ENCODE measurements at places on chromosomes 12 and 14.

GRCh38 chr12:106197906-106198623 lies 49.8 kb downstream of the CKAP4 start:
- DNase-seq = no peak

DNA sequence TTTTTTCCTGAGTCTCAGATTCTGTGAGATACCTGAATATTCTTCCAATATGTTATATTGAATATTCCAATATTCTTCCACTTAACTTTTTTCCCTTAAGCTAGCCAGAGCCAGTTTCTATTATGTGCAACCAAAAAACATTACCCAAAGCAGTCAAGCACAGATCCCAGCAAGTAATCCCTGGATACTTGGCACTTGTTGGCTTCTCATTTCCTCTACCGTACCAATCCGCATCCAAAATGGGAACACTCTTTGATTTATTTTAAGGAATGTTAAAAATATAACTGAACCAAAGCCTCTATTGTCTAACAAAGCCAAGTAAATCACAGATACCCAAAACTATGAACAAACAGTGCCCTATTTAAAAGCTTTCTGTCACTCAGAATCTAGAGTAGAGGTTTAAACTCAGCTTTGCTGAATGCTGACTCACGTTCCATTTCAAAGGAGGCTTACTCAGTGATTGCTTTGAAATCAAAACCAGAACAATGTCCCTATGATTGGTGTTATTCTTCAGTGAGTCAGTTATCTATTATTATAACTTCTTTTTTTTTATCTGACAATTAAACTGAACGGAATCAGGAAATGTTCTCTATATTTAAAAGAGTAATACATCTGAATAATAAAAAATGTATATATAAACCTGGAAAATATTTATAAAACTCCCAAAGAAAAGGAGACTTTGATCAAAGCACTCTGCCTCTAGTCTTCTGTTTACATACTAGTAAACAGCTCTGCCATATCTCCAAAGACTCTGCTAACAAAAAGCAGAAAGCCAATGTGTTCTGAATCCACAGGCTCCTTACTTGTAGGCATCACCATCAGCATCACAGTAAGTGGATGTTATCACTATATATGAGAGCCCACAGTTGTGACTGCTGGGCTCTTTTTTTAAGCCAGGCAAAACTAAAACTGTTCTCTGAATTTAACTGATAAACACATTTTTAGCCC lies 360.8 kb downstream of the CCDC91 start:
- DNase-seq = no peak

- peak; percentile 34 for DNase-seq
Measured at GRCh38 chr12:12561371-12562015, 1.2 kb downstream of the DUSP16 start.

GRCh38 chr12:62653740-62654139 lies 187.1 kb downstream of the MON2 start:
- no peak for DNase-seq

DNA sequence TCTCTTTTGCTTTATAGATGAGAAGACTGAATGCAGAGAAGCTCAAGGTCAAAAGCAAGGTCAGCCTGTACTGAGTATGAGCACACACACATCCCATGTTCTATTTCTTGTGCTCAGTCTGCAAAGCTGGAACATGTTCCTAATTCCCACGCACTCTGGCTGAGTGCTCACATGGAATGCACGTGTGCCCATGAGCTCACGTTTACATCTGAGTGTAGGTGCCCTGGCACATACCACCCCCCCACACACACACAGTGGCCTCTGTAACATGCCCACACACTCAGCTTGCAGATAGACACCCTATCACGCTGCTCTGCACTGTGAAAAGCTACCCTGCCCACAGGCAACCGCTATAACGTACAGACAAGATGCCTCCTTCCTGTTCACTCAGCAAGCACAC lies 700.1 kb downstream of the MED13L start:
- no peak for DNase-seq

GRCh38 chr12:6161124-6161882 lies 36.8 kb upstream of the VWF start:
- no peak for DNase-seq

- no peak for DNase-seq
Measured at GRCh38 chr14:68961781-68962584, 17.1 kb downstream of the ACTN1 start.

- DNase-seq = no peak
Measured at GRCh38 chr14:91575469-91576208, 65.5 kb upstream of the PPP4R3A start.

- no peak for DNase-seq
Measured at GRCh38 chr12:84075991-84076390, 836.6 kb downstream of the SLC6A15 start.

GRCh38 chr14:78697341-78697740 lies 527.2 kb downstream of the NRXN3 start:
- no peak for DNase-seq

GRCh38 chr14:102508774-102509745 lies 516 bp downstream of the ANKRD9 start:
- peak; percentile 28 for DNase-seq

DNA sequence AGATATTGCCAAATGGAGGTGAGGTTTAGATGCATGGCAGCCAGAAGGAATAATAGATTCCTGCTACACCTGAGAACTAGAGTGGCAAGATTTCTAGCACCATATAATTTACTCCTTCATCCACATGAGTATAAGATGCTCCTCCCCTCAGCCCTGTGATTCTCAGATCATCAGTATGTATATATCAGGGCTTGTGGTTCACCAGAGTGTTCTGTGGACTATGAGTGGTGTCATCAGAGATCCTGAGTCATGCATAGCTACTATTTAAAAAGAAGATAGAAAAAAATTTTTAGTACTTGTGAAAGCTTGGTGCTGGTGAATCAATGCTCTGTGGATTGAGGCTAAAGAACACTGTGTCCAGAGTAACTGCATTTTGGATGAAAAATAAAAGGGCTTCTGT lies 285.9 kb downstream of the BMP4 start:
- no peak for DNase-seq

GRCh38 chr14:75851574-75851866 lies 130.3 kb downstream of the TGFB3 start:
- no peak for DNase-seq

DNA sequence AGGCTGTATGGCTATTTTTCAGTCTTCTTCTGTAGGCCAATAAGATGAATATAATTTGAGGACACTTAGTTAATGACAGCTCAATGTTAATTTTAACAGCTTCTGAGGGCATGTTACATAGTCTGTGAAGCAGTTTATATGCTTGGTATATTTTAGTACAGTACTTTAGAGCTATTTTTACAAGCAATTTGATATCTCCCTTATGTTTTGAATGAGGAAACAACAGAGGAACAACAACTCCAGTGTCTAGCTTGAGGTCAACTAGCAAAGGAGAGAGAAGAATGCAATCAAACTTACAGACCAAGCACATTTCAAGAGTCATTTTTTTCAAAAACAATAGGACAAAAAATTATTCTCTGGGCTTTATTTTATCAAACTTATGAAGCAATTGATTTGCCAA lies 469.1 kb upstream of the DCN start:
- no peak for DNase-seq

GRCh38 chr14:37090026-37090425 lies 82.4 kb downstream of the SLC25A21 start:
- no peak for DNase-seq

DNA sequence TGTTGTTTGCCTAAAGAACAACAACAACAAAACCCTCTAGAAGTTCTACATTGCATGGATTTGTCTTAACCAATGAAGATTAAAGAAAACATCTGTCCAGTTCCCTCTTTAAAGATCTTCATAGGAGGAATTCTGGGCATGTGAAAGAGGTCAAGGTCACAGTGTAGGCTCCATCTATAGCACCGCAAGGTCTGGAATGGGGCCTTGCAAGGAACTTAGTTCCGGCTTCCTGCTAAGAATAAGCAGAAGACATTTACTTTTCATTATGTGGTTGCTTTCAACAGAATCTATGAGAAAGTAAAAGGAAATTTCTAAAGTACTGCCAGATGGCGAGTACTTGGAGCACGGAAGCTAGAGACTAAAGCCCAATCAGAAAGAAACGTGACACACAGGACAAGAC lies 57.2 kb upstream of the GNPNAT1 start:
- no peak for DNase-seq

DNA sequence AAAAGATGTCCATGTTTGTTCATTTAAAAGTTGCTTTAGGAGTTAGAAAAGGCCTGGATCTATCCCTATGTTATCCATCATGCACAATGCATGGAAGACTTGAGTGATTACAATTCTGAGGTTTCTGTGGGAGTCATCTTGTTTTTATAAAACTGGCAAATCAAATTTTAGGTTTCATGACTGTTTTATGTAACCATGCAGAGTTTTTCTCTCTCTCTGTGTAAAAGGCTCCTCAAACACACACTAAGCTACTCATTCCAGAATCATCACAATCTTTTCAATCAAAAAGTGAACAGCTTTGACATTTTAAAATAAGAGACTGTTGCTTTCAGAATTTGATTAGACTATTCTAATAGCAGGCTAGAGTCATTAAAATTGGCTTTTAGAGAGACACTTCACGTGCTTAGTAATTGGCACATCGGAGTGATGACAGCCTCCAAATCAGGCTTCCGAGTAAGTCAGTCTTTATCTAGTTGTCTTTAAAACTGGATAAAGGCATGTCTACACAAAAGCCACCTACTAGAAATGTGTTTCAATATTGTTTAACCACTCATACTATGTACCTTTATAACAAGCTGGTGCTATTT lies 31.9 kb downstream of the PRICKLE1 start:
- no peak for DNase-seq

GRCh38 chr14:85316701-85317410 lies 213.1 kb upstream of the FLRT2 start:
- no peak for DNase-seq

GRCh38 chr14:60647837-60648248 lies 1.4 kb downstream of the SIX1 start:
- DNase-seq = no peak

DNA sequence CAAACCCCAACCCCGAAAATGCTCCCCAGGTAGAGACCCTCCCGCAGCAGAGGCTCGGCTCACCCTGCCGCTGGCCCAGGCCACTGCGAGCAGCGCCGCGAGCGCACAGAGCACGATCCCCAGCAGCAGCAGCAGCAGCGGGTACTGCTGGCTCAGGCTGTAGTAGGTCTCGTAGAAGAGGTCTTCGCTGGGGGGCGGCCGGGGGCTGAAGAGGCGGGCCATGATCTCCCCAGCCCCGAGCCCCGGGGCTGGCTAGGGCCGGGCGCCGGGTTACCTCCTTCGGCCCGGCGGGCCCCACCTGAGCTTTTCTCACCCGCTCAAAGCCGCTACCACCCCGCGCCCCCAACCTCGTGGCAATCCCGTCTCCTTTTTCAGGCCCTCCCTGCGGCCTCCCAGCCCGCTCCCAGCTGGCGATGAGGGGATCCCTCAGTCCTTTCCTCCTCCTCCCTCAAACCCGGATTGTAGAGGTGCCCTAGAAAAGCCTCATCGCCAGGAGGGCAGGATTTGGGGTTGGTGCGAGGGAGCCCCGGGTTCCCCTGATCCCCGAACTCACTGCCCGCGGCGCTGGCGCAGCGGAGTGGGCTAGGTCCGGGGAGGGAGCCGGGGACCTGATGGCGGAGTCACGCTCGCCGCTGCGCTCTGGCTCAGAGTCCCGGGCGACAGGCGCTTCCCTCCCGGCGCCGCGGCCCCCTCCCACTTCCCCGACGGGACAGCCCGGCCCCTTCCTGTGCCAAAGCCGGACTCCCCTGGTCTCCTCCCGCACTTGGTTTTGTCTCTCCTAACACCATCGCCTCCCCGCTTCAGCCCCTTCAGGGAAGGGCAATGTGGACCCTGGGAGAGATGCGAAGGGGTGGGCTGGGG lies at the start of gene ADCY4:
Gene ADCY4, minus strand, starts transcription at position 641 of the 861 bp plus-strand sequence. Its CDS starts 419 bp downstream, at position 222.
- no peak for DNase-seq

- DNase-seq = no peak
Measured at GRCh38 chr12:96503976-96504375, 14.6 kb downstream of the CFAP54 start.

GRCh38 chr12:92136965-92137721 lies 8.5 kb downstream of the BTG1 start:
- no peak for DNase-seq

GRCh38 chr12:11823043-11823442 lies 173.6 kb downstream of the ETV6 start:
- no peak for DNase-seq

DNA sequence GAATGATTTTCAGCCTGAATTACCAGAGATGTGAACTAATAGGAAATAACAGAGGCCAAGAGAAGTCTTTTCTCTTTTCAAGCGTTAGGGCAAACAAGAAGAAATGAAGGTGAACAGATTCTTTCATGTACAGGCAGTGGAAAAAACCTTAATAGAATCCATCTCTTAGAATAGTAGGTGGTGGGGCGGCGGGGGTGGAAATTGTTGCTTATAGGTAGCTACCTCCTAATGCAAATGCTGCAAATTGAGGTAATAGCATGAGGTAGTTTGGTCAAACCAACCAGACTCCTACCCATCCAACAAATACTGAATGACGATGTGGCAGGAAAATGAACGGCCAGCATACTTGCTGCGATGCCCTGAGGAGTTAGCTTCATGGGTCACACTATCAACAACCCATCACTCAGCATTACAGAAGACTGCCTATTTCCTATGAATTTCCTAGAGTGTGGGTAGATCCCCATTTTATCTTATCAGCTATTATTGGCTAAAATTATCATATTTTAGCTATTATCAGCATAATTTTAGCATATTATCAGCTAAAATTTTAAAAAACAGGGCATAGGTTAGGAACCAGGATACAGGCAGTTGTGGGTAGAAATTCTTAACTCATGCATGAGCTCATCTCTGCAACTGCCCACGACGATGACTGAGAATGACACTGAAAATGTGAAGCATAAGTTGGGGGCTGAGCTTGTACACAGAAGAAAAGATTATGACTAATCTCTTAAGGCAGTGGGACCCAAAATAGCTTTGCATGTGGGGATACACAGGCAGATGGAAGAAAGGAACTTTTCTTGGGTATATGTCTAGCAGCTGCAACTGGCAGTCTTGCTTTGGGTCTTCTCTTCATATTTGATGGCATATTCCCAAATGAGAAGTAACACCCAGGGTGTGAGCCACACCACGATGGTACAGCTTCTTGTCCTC lies 68.7 kb downstream of the NIN start:
- peak; percentile 29 for DNase-seq

DNA sequence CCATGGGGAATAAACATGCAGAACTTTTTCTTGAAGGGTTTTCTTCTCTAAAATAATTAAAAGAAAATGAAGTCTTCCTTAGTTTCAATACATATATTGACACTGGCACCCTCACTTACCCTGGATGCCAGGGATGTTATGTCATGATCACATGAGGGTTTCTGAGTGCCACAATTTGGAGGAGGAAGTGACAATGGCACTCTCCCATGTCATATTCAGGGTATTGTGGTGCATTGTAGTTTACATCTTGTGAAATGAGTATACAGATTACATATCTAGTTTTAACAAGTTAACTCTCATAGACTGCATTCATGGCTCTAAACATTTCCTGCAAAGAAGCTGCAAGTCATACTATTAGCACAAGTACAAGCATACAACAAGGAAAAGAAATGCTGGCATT lies 37.7 kb downstream of the CCDC177 start:
- no peak for DNase-seq

- no peak for DNase-seq
Measured at GRCh38 chr12:88207921-88208620, 66.0 kb downstream of the TMTC3 start.

- no peak for DNase-seq
Measured at GRCh38 chr12:109479761-109480160, 2.3 kb downstream of the UBE3B start.

- DNase-seq = no peak
Measured at GRCh38 chr14:100234511-100234910, 4.4 kb upstream of the YY1 start.

Data from stimulated activated CD4-positive, alpha-beta T cell treated with anti-CD3 and anti-CD28 coated beads, Interleukin-12 subunit alpha, Interleukin-12 subunit beta, amount 100 ng/mL, for 4 hours (primary cell).